ENCODE measurements at places on chromosomes 13 and 19.

GRCh38 chr19:35555301-35556005, 8.0 kb downstream of the ATP4A start:
- no peak for DNase-seq

DNA sequence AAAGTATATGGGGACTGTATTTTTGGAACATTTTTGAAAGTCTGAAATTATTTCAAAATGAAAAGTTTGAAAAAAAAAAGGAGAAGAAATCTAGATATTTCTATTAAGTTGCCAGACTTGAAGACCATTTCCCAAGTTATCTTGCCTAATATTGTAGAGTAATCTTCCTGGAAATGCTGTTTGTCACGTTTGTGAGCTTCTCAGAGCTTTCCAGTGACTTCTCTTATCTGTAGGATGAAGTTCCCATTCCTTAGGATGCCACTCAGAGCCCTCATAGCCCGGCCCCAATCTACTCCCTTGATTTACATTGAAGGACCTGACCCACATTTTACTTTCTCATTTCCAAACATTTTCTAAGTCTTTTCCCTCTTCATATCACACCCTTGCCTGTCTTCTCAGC, 23.6 kb downstream of the CEACAM8 start:
- DNase-seq, result no peak

DNA sequence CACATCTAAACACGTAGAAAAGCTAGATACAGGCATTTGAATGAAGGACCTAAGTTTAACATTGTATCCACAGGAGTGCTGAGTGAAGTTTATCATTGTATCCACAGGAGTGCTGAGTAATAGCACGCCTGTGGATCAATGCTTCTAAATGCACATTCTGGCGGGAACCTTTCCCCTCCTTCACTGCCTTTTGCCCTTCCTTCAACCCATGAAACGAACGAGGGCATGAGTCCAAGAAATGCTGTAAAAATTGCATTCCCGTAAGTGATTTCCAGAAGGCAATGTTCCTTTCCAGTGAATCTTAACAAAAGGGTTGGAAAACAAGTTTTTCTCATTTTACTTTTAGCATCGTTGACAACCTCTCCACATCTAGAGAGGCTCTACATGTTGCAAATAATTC, 88.1 kb downstream of the ZDHHC20 start:
- DNase-seq, result no peak

GRCh38 chr19:18425515-18426415, 6.6 kb downstream of the SSBP4 start:
- DNase-seq, result no peak

DNA sequence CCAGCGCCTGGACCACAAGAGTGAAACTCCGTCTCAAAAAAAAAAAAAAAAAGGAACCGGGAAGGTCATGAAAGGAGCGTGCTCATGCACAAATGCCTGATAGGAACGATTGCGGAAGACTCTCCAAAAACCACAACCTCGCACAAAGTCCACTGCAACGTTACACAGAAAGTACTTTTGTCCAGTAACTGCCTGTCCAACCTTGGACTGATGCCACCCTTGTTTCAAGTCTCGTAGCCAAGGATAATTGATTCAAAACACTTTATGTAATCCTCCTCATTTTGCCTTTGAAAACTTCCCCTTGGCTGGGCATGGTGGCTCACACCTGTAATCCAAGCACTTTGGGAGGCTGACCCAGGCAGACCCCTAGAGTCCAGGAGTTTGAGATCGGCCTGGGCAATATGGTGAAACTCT, 13.7 kb downstream of the LGALS7 start:
- DNase-seq, result no peak

DNA sequence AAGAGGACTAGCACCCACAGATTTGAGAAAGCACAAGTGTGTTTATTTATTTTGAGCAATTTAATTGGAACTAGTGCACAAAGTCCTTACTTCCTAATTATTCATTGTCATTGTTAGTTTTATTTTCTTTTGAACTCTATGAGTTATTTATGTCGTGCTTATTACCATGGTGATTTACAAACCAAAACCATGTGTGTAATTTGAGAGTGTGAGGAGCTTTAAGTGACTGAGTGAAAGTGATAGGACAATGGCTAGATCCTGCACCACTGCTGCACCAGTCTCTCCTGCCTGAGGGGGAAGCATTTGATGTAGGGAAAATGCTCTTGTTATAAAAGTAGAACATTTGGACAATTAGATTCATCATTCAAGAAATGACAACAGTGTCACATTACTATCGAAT, 172.3 kb upstream of the KLF12 start:
- DNase-seq, result no peak

DNA sequence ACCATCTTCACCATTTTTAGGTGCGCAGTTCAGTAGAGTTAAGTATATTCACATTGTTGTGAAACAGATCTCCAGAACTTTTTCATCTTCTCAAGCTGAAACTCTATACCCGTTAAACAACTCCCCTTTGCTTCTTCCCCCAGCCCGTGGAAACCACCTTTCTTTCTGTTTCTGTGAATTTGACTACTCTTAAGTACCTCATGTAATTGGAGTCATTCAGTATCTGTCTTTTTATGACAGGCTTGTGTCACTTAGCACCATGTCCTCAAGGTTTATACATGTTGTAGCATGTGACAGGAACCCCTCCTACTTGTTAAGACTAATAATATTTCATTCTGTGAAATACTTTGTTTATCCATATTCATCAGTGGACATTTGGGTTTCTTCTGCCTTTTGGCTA, 52.8 kb downstream of the TNFRSF19 start:
- DNase-seq, result no peak

GRCh38 chr19:7307590-7308218, 13.5 kb upstream of the INSR start:
- no peak for DNase-seq
